ENCODE measurements at places on chromosomes 11 and 22.

DNA sequence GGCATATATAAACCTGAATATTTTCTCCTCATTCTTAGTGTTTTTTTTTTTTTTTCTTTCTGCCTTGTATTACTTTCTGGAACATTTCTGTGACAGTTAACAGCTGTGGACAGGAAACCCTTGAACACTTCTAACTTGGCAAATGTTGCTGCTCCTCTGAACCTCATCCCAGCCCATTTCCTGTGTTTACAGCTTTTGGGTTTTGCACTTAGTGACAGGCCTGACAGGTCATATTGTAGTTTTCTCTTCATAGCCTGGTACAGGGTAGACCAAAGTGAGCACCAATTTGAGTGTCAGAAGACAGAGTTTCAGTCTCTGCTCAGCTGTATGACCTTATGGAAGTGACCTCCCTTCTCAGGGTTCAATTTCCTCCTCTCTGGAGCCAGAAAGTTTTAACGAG lies 91.6 kb downstream of the STIM1 start:
- H3K36me3 ChIP-seq = no peaks in the 10 kb centered on the region
- no peaks in the 10 kb centered on the region for H3K27me3 ChIP-seq
- peak overlapping the region; percentile 65 for H3K27ac ChIP-seq
- peaks cover 95% of the 10 kb centered on the region for H3K4me1 ChIP-seq
- peak overlapping the region; percentile 44 for H3K4me3 ChIP-seq

DNA sequence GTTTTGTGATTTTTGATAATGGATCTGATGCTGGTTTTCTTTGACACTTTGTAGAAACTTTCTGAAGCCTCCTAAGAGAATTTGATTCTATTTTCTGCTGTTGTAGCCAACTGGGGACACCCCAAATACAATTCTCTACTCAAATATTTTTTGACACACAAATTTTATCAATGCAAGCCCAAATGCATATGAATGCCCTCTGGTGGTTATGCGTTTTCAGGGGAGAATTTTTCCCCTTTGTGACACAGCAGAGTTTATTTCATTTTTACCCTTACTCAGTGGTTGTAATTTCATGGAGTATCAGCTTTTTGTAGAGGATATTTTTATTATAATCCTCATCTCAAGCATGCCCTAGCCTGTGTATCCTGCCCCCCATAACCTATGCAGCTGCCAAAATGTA lies 44.7 kb upstream of the MTMR2 start:
- H3K4me3 ChIP-seq = no peak overlapping the region
- H3K27me3 ChIP-seq = no peaks in the 10 kb centered on the region
- H3K36me3 ChIP-seq = no peaks in the 10 kb centered on the region
- DNase-seq = no peak

DNA sequence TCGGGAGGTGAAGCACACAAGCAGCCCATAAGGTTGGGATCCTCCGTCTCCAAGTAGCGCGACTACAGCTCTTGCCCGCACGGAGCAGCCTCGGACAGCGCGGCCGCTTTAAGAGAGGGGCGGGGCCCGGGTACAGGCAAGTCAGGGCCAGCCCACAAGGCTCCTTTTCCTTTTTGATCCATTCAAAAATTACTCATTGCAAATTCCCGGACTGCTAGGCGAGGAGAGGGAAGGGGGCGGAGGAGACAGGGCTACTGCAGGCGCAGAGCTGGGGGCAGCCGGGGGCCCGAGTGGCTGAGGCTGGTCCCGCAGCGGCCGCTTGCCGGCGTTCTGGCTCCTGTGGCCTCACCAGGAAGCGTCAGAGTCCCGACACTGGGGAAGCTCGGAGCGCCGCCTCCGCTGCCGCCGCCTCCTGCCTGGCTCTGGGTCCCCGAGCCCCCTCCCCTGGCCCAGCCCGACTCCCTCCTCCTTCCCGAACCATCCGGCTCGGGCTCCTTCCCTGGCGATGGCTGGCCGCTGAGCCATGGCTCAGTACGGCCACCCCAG lies at the start of gene UBASH3B:
Gene UBASH3B (plus strand): TSS at position 196 of the 546 bp plus-strand sequence. CDS start 328 bp downstream, at position 524.
- H3K36me3 ChIP-seq = no peaks in the 10 kb centered on the region
- peak; percentile 63 for DNase-seq
- H3K27ac ChIP-seq = peak within 1 kb of the TSS; percentile 83
- H3K4me3 ChIP-seq = peak within 1 kb of the TSS; percentile 68
- H3K4me1 ChIP-seq = peaks cover 4% of the 10 kb centered on the region

- H3K27ac ChIP-seq = no peak overlapping the region
- peaks cover 2% of the 10 kb centered on the region for H3K27me3 ChIP-seq
- no peaks in the 10 kb centered on the region for H3K4me1 ChIP-seq
- DNase-seq = no peak
- no peaks in the 10 kb centered on the region for H3K36me3 ChIP-seq
- H3K4me3 ChIP-seq = no peak overlapping the region
Measured at GRCh38 chr11:7416080-7416479, 69.2 kb upstream of the OLFML1 start.

DNA sequence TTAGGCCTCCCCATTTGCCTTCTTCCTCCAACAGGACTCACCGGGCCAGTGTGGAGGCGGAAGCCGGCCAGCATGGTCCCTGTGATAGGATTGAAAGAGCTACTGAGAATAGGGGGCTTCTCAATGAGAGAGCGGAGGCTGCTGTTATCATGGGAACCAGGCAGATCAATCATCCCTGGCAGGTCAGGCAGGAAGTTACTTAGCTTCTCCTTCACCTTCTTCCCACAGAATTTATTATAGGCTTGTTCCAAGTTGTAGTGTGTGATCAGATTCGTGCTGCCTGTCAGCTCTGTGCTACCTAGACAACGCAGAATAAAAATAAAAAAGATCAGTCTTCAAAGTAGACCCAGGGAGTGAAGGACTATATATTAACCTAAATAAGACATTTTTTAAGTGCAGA lies 7.1 kb downstream of the MED19 start:
- DNase-seq = no peak
- no peak overlapping the region for H3K4me3 ChIP-seq
- no peaks in the 10 kb centered on the region for H3K4me1 ChIP-seq
- no peaks in the 10 kb centered on the region for H3K27me3 ChIP-seq
- peaks cover 55% of the 10 kb centered on the region for H3K36me3 ChIP-seq
- H3K27ac ChIP-seq = no peak overlapping the region

DNA sequence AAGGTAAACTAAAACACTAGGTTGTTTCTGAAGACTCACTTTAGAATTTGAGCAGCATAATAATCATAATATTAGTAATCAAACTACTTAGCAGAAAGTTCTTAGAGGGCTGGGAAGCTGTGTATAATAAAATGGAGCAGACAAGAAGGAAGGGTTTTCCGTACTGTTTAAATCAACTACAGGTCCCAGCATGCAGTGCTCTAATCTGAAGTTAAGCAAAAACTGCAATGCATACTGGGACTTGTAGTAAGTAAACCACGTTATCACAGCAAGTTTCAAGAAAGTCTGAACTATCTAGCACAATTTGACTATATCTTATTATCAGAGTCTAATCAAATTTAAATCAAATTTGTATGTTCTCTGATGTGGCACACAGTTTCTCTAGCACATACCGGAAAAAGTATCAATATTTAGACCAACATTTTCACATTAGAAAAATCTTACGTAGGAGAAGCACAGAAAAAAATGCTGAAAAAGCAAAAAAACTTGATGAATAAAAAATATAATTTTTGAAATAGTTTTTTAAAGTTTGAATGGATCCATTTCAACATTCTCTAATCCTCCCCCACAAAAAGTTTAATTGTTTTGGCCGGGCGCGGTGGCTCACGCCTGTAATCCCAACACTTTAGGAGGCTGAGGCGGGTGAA lies 8.2 kb downstream of the PHF21A start:
- H3K27ac ChIP-seq = no peak overlapping the region
- H3K36me3 ChIP-seq = no peaks in the 10 kb centered on the region
- H3K4me1 ChIP-seq = peaks cover 23% of the 10 kb centered on the region
- H3K4me3 ChIP-seq = no peak overlapping the region
- H3K27me3 ChIP-seq = no peaks in the 10 kb centered on the region

- H3K4me3 ChIP-seq = no peak overlapping the region
- H3K27ac ChIP-seq = no peak overlapping the region
- DNase-seq = no peak
- H3K36me3 ChIP-seq = no peaks in the 10 kb centered on the region
- no peaks in the 10 kb centered on the region for H3K27me3 ChIP-seq
Measured at GRCh38 chr11:26741036-26741435, 19.2 kb upstream of the SLC5A12 start.

- DNase-seq = no peak
- H3K27ac ChIP-seq = no peak overlapping the region
- no peak overlapping the region for H3K4me3 ChIP-seq
Measured at GRCh38 chr22:24392218-24392931, 35.0 kb upstream of the ADORA2A start.

DNA sequence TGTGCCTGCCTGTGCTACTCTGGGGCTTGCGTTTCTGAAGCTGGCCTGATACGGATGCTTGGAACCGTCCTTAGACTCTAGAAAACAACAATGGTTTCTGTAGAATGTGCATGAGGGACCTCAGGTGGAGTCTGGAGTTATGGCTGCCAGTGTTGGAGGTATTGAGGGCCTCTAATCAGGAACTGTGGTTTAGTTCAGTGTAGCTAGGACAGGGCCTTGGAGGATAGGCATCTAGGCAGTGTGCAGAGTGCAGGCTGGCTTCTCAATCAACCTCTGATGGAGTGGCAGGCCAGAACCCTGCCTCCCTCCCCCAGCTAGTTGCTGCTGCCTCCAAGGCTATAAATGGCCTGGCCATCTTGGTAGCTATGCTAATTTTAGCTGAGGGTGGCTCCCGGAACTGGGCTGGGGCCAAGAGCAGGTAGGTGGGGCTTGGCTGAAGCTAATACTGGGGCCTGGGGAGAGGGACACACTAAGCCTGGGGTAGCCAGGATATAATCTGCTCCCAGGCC lies 4.0 kb downstream of the STIM1 start:
- H3K4me1 ChIP-seq = peaks cover 56% of the 10 kb centered on the region
- no peaks in the 10 kb centered on the region for H3K27me3 ChIP-seq
- DNase-seq = no peak
- no peaks in the 10 kb centered on the region for H3K36me3 ChIP-seq

- no peak overlapping the region for H3K4me3 ChIP-seq
- H3K36me3 ChIP-seq = no peaks in the 10 kb centered on the region
- H3K27me3 ChIP-seq = peaks cover 2% of the 10 kb centered on the region
- H3K27ac ChIP-seq = no peak overlapping the region
- H3K4me1 ChIP-seq = no peaks in the 10 kb centered on the region
Measured at GRCh38 chr11:75204012-75204674, 36.4 kb upstream of the TPBGL start.

DNA sequence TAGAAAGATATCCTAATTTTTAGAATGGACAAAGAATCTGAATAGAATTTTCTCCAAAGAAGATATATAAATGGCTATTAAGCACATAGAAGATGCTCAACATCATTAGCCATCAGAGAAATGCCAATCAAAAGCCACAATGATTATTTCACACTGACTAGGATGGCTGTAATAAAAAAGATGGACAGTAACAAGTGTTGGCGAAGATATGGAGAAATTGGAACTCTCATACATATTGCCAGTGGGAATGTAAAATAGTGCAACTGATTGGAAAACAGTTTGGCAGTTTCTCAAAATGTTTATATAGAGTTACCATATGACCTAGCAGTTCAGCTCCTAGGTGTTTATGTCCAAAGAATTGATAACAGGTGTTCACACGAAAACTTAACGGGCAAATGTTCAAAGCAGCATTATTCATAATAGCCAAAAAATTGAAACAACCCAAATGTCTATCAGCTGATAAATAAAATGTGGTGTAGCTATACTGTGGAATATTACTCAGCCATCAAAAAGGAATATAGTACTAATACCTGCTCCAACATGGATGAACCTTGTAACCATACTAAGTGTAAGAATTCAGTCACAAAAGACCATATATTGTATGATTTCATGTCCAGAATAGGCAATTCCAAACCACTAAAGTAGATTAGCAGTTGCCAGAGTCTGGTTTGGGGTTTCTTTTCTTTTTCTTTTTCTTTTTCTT lies 29.7 kb downstream of the ART5 start:
- no peaks in the 10 kb centered on the region for H3K4me1 ChIP-seq
- H3K36me3 ChIP-seq = no peaks in the 10 kb centered on the region
- no peaks in the 10 kb centered on the region for H3K27me3 ChIP-seq
- no peak for DNase-seq
- H3K4me3 ChIP-seq = no peak overlapping the region
- H3K27ac ChIP-seq = no peak overlapping the region

- no peaks in the 10 kb centered on the region for H3K27me3 ChIP-seq
- H3K36me3 ChIP-seq = no peaks in the 10 kb centered on the region
- H3K4me1 ChIP-seq = no peaks in the 10 kb centered on the region
- no peak overlapping the region for H3K27ac ChIP-seq
Measured at GRCh38 chr22:16834971-16835370, 9.8 kb upstream of the XKR3 start.

GRCh38 chr11:86228269-86229038 lies 16.1 kb upstream of the EED start:
- no peaks in the 10 kb centered on the region for H3K27me3 ChIP-seq
- no peaks in the 10 kb centered on the region for H3K4me1 ChIP-seq
- H3K27ac ChIP-seq = no peak overlapping the region
- no peak for DNase-seq

DNA sequence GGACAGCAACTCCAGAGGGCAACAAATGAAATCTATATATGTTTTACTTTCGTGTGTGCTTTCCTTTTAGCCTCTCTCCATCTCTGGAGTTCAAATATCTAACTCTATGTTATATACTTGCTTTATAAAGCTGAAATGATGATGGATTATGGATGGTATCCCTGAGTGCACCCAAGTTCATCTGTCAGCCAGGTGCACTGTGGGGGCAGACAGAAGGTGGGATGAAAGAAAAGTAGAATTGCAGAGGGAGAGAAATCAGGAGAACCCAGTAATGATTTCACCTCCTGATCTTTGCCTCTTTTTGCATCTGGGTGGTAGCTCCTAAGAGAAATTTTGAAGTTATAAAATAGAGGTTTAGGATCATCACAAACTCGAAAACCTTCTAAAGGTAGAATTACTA lies 2.4 kb downstream of the MUC15 start:
- no peak overlapping the region for H3K4me3 ChIP-seq
- DNase-seq = no peak
- no peaks in the 10 kb centered on the region for H3K36me3 ChIP-seq
- H3K27ac ChIP-seq = no peak overlapping the region
- no peaks in the 10 kb centered on the region for H3K4me1 ChIP-seq
- H3K27me3 ChIP-seq = no peaks in the 10 kb centered on the region

DNA sequence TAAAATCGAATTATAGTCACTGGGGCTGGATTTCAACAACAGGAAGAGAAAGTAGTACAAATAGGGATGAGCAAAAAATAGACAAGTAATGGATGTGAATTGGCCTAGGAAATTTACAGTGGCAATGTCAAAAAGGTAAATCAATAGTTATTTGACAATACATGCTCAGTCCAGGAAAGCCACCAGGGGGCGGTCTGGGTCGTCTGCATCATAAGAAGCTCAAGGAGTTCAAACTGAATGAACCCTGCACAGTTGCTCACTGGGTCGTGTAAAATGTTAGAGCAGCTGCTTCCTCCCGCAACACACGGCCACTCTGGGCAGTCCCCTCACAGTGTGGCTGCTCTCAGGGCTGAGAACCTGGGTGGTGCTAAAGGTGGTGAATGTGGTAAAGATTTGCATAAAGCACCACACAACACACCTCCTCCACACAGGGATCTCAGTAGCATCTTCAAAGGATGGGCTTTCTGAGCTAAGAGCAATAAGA lies 85.9 kb downstream of the ZNF280B start:
- no peaks in the 10 kb centered on the region for H3K27me3 ChIP-seq
- no peak overlapping the region for H3K4me3 ChIP-seq
- H3K4me1 ChIP-seq = no peaks in the 10 kb centered on the region
